Stimulated activated CD4-positive, alpha-beta T cell treated with anti-CD3 and anti-CD28 coated beads, Interleukin-1b, Interleukin-23, amount 100 ng/mL, for 1 hour (primary cell): ENCODE measurements at places on chromosomes 5 and 9.

DNA sequence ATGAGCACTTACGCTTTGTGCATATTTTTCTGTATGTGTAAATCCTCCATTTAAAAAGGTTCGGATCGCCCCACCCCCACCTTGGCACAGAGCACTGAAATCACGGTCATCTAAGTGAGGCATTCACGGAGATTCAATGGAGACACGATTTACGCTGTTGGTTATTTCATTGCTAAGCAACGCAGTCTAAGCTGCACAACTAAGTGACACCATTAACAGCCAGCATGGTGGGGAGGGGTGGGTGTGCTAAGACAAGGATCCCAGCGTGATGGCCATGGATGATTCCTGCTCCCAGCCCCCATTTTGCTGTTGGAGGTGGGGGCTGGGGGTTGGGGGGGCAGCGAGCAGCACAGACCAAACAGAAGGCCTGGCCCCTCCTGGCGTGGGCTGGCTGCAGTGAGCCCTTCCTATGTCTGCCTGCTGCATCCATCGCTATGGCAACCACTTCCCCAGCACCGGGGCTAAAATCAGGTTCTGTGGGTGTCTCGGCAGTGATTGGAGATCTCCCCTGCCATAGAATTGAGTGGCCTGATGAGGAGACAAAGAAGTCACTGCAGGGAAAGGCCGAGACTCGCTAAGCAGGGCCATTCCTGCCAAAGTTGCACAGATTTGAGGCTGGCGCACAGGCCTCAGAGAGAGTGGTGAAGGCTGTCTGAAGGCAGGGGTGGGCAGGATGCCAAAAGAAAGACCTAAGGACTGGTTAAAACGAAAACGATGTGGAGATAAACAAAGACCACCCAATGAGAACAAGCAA, 14.3 kb upstream of the MARCHF6 start:
- no peak for DNase-seq

GRCh38 chr9:4933861-4934260, 51.2 kb upstream of the JAK2 start:
- DNase-seq: no peak

DNA sequence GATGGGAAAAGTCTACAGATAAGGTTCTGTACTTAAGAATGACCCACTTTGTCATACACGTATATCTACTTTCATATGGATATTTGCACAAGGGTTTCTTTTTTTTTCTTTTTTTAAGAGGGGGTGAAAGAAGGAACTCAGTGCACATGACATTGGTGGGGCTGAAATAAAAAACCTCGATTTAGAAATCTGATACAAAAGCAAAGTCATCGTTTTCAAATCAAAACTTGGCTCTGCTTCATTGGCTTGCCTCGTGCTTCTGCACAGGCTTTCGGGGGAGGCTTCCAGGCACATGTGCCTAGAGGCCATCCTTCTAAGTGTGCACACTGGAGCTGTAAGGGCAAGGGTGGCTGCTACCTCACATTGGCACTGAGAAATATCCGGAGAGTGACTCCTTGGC, 31.1 kb downstream of the PTTG1 start:
- DNase-seq: no peak

GRCh38 chr9:86368871-86369521, 14.8 kb upstream of the TUT7 start:
- DNase-seq: no peak

- no peak for DNase-seq
Measured at GRCh38 chr5:176559683-176560082, 10.5 kb downstream of the CDHR2 start.

- DNase-seq: no peak
Measured at GRCh38 chr5:111548992-111549649, 36.8 kb upstream of the STARD4 start.

- no peak for DNase-seq
Measured at GRCh38 chr5:32283539-32284377, 29.0 kb downstream of the MTMR12 start.

- DNase-seq: no peak
Measured at GRCh38 chr9:2655411-2655901, 33.9 kb downstream of the VLDLR start.

DNA sequence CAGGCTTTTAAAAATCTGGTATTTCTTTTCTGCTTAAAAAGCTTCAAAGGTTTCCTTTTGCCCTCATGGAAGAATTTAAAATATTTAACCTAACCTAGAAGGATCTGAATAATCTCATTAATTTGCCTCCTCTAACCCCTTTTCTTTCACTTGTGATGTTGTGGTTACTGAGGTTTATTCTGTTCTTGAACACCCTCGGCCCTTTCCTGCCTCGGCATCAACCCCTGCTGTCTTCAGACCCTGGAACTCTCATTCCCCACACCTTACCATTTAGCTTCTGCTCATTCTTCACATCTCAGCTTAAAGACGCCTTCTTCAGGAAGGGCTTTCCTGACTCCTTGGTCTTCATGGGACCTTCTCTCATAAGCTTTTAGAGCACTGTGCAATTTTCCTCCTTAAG, 131.4 kb upstream of the MAN2A1 start:
- DNase-seq: no peak

DNA sequence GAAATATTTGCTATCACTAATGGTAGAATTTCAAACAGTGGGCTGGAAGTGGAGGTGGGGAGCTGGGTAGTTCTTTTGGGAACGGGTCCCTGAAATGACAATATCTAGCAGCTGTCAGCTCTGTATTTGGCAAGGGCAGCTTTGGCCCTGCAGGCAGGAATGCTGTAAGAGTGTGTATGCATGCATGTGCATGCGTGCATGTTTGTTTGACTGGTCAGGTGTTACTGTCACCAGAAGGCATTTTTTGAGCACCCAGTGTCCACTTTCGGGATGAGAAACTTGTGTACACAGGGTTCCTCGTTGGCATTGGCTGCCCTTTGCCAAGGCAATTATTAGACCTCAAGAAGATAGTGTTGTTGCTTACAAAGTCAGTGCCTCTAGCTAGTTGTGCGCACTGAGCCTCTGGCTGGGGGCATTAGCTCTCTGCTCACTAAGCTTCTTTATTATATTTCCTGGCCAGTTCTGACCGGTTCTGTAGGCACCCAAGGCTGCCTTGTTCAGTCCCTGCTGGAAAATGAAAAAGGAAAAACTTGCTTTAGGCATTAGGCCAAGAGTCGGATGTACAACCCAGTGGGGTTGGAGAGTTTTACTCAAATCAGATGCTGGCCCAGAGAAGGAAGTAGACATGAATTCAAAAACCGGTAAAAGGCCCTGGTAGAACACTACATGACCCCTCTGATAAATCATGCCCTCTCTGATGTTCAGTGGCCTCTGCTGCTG, 2.0 kb downstream of the CYFIP2 start:
- no peak for DNase-seq

DNA sequence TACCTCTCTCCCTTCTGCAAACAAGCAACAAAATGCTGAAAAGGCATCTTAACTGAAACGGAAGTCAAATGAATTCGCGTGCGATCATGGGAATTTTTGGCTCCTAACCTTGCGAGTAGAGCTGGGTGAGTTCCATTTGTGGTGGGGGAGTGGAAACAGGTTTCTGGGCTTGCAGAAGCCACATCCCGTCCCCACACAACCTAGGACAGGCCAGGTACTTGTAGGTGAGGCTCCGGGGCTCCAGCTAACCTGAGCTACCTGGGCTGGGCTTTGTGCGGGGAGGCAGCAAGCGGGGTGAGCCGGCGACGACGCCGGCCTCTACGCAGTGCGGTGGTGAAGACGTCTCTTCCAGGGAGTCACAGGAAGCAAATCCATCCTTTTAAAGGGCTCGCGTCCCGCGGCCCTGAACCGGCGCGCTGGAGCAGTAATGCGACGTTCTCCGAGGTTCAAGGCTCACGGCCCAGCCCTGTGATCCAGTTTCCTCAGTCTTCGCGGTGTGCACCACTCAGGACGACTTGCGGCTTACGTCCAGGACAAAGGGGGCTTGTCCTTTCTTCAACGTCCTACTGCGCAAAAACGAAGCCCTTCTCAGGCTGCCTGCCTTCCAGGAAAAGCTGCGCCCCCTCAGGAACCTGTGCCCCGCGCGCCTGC, 567 bp upstream of the SPIN1 start:
- peak; percentile 4 for DNase-seq

DNA sequence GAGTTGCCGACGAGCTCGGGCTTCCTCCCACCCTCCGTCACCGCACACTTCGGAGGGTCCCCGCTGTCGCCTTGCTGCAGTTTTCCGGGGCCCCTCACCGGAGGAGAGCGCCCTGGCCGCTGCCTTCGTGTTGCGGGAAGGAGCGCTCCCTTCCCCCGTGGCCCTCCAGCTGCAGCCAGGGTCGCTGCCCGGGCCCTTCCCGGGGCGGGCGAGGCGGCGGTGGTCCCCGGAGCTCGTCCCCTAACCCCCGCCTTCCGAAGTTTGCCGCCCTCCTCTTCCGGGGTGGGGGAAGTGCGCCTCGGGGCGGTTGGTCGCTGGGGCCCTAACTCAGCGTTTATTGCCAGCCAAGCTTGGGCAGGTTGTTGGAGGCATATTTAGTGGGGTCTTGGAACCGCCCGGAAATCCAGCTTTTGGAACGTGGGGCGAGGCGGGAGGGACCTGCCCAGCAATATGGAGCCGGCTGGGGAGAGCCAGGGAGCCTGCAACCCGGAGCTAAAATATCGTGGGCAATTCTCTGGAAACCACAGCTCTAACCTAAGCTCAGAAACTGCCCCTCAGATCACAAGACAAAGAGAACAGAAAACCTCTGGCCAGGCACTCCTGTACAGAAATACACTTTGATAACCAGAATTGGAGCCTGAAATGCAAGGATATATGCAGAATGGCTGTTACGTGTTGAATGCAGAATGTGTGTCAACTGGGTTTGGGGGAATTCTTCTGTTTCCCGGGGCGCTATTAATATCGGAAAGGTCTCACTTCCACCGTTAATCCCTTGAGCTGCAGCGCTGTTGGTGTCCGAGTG, 890 bp downstream of the PIK3R1 start:
- peak; percentile 34 for DNase-seq

DNA sequence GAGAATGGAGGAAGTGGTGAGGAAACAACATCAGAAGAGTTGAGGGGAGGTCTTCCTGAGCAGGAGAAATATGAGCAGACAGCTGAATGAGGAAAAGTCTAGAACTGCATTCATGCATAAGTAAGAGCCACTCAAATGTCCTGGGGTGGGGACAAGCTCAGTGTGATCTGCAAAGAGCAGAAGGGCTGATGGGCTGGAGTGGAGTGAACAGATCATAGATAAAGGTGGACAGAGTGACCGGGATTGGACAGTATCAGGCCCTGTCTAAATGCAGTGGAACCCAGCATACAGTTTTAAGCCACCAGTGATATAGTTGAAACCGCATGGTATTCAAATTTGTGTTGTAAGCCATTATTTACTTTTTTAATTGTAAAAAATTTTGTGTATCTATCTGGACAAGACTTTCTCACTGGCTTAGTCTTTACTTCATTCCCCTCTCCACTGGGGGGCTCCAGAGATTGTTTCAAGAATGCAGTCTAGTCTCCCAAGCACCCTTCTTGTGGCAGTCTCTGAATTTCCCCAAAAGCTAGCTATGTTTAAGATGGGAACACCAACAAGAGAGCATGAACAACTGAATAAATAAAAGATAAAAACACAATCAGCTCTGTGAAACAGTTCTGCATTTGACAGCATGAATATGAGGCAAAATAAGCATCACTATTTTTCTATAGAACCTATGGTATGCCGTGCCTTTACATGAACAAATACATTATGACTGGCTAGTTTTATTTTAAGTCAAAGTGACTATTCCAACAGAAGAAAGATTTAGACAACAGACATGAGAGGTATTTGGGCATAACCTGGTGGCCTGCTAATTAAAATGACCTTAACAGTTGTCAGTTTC, 10.7 kb upstream of the STK32A start:
- DNase-seq: no peak

DNA sequence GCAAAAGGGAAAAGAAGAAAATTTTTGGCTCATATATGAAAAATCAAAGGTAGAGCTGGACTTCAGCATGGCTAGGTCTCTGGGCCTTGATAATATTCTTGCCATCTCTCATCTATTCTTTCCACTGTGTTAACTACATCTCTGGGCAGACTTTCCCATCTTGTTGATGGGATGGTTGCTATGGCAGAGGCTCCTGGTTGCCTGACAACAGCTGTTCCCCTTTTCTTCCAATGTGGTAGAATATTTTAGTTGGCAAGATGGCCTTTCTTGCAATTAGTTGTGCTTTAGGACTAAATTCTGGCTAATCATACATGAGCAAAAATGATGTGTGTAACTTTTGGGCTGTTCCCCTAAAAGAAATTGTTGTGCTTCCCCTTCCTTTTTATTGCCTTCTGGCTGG, 40.2 kb upstream of the ARAP3 start:
- no peak for DNase-seq

- DNase-seq: no peak
Measured at GRCh38 chr5:3827624-3828023, 232.0 kb downstream of the IRX1 start.

DNA sequence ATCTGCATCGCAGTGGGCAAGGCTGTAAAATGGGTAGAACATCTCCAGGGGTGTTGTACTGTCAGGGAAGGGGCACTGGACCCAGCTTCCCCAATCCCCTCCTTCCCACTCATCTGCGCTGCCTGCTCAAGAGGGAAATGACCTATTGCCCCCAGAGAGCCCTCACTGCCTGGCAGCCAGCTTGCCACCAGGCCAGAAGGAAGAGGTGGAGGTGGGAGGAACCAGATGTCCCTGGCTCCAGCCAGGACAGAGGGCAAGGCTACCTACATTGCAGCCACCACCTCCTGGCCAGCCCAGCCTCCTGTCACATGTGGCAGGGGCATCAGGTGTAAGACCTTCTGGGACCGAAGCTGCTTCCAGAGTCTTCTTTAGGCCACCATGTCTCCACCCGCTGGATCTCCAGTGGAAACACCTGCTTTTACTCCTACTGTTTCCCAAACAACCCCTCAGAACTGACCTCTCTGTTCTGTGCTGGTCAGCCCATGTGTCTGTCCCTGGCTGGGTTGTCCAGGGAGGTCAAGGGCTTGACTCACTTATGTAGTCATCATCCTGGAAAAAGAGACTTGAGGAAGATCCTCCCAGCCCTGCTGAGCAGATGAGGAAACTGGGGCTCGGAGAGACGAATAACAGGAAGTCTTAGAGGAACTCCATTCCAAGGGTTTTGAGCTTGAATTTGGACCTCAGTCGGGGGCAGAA, 42.3 kb downstream of the JADE2 start:
- no peak for DNase-seq

GRCh38 chr9:35829084-35829763, at the start of gene TMEM8B:
TSS of gene TMEM8B (plus strand) at chr9:35829228. CDS start at chr9:35829448, 220 bp downstream.
- DNase-seq: peak; percentile 95

GRCh38 chr5:32539981-32540845, 45.1 kb upstream of the SUB1 start:
- DNase-seq: no peak

- no peak for DNase-seq
Measured at GRCh38 chr5:187617-188451, 3.5 kb upstream of the LRRC14B start.

- no peak for DNase-seq
Measured at GRCh38 chr5:135222771-135223170, 176.3 kb downstream of the MACROH2A1 start.
